Caki2 (cell line): ENCODE measurements at places on chromosomes 11 and 22. TPM values are rescaled to one million over a fixed set of nuclear protein-coding genes. Genes with fewer than 3 reads are reported as not detected.

GAB4 gene
- total RNA-seq, result not detected in 2 replicates

CAPRIN1 gene
- 67.4 and 79.4 TPM in 2 replicates for total RNA-seq

SEC14L6 gene
- total RNA-seq, result 28.2 and 51.2 TPM in 2 replicates

LRRC32 gene
- 0.46 and 1.3 TPM in 2 replicates for total RNA-seq

PLCB3 gene
- 16.5 and 18.6 TPM in 2 replicates for total RNA-seq

FOLR1 gene
- total RNA-seq, result 7.3 and 8.4 TPM in 2 replicates

LYVE1 gene
- total RNA-seq, result not detected in 2 replicates

SEPTIN5 gene
- 37.8 and 46.2 TPM in 2 replicates for total RNA-seq

GRCh38 chr22:19687561-19688300 is 26.6 kb upstream of the SEPTIN5 start:
- DNase-seq, result no peak

GRCh38 chr11:32113200-32113919 is 22.5 kb downstream of the RCN1 start:
- DNase-seq, result no peak

DNA sequence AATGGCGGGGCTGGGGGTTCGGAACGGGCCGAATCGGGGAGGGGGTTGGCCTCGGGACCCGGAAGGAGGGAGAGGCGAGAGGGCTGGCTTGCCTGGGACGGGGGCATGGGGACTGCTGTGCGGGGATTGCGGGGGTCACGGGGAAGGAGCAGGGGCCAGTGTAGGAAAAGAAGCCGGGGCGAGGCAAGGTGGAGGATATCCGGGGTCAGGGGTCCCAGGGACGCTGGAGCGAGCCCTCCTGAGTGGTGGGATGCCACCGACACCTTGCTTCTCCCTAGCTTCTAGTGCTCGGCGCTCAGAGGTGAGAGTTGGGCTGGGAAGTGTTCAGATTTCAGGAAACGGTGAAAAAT is 426 bp upstream of the GDPD5 start:
- DNase-seq, result no peak

- peak; percentile 42 for DNase-seq
Observed at GRCh38 chr11:10526974-10527918, 13.7 kb downstream of the RNF141 start.

- DNase-seq, result no peak
Observed at GRCh38 chr11:96524475-96524874, 134.7 kb downstream of the JRKL start.

- DNase-seq, result peak; percentile 30
Observed at GRCh38 chr11:115581871-115582639, 77.8 kb upstream of the CADM1 start.

DNA sequence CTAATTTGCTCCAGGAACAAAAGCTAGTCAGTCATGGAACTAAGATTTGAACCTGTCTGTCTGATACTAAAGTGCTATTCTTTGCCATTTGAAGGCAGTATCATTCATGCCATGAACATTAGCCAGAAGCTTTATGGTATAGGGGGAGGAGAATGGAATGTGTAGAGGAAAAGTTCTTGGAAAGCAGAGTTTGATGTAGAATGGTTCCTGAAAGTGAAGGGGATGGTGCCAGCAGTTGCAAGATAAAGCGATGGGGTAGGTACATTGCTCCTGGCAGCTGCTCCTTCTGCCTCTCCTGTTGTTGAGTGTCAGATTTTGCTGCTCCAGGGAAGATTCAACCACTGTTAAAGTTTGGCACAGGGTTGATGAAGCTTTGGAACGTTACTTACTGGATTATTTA is 53.4 kb downstream of the ARHGAP42 start:
- DNase-seq, result no peak

GRCh38 chr11:87295237-87295636 is 257.5 kb downstream of the TMEM135 start:
- no peak for DNase-seq

DNA sequence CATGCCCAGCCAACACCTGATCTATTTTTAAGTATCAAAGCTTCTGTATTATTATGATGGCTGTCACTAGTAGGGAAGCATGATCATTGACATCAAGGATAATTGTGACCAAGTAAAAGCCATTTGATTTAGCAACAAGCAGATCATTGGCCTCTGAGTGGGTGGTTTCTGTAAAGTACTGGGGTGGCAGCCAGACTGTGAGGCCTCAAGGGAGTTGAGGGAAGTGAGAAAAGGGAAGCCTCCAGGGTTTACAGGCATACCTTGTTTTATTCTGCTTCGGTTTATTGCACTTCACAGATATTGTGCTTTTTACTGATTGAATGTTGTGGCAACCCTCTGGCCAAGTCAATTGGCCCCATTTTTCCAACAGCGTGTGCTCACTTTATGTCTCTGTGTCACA is 60.1 kb downstream of the PRR5L start:
- no peak for DNase-seq

GRCh38 chr22:21624120-21624879 is 5.5 kb downstream of the YDJC start:
- DNase-seq, result no peak

GRCh38 chr22:28244757-28245156 is 325.7 kb upstream of the PITPNB start:
- DNase-seq, result no peak

GRCh38 chr11:26287067-26287518 is 44.8 kb upstream of the ANO3 start:
- DNase-seq, result no peak

GRCh38 chr11:129249351-129249750 is 57.2 kb upstream of the ARHGAP32 start:
- DNase-seq, result no peak

DNA sequence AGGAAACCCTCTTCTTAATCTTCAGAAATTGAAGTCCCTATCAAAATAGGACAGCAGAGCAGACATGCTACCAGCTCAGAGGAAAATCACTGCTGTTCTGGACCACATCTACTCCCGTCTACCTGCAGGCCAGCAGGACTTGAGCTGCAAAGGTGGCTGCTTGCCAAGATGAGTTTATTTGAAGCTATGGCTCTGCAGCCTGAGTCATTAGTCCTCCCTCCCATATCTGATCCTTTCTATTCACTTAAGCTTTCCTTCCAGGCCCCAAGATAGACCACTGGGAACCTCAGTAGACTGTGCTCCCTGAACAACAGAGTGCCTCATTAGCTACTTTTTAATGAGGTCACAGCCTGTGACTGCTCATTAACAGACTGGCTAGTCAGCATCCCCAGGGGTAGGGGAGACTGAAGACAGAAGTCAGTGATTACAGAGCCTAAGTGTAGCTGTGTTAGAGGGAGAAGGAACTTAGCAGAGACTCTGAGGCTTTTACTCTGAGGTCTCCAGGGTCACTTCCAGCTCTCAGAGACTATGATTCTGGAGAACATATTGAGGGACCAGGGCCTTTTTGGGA is 6.8 kb upstream of the OR10A2 start:
- DNase-seq, result no peak

DNA sequence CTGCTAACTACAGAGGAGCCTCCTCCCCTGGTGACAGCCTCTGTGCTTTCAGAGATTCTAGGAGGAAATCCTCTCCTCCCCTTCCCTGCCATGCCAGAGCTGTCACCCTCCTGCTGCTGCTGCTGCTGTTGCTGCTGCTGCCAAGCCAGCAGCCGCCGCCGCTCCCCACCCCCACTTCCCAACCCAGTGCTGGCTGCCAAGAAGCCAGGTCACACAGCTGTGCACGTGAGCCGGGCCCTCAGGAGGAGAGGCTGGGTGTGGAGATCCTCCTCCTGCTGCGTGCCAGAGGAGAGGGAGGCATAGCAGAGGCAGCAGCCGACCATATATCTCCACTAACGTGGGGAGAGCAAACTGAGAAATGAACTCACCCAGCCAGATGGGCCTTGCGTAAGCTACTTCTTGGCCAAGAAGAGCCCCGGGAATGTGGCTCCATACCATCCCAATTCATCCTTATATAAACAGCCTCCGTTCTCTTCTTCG is 12.4 kb downstream of the CRY2 start:
- DNase-seq, result peak; percentile 88

- DNase-seq, result peak; percentile 64
Observed at GRCh38 chr22:28911777-28912669, 28.7 kb downstream of the ZNRF3 start.

GRCh38 chr22:31618057-31618456 is 44.0 kb downstream of the PISD start:
- DNase-seq, result no peak

DNA sequence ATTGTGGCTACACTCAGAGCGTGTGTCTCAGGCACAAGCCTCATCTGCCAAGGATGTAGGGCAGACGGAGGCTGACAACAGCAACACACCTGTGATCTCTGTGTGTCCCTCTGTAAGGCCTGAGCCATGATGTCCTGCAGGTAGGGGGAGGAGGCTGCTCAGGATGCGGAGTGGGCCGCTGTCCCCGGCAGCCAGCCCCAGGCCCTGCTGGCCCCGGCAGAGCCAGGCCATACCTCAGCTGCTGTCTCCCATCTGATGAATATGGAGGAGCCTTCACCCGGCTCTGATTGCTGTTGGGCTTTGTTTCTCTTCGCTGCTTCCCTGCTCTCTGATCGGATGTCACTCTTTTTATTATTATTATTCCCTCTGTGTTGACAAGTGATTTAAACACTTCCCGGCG is 83.6 kb upstream of the NCAM1 start:
- no peak for DNase-seq

DNA sequence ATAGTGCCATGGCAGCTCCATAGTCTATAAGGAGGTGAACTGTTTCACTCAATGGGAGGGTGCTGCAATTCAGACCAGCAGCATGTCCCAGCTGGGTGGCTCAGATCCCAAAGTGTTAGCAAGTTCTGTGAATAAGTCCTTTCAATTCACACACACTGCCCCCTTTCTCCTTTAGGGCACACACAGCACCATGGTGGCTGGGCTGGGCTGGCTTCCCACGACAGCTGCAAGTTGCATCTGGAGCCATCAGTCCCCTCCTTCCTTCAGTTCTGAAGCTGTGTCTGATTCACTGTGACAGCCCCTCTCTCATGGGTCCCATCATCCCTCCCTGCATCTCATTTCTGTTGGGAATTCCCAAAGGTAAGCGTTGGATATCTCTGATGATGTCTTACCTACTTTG is 324.1 kb upstream of the NCAM1 start:
- DNase-seq, result no peak

- DNase-seq, result no peak
Observed at GRCh38 chr22:37245740-37246139, 1.7 kb upstream of the RAC2 start.

DNA sequence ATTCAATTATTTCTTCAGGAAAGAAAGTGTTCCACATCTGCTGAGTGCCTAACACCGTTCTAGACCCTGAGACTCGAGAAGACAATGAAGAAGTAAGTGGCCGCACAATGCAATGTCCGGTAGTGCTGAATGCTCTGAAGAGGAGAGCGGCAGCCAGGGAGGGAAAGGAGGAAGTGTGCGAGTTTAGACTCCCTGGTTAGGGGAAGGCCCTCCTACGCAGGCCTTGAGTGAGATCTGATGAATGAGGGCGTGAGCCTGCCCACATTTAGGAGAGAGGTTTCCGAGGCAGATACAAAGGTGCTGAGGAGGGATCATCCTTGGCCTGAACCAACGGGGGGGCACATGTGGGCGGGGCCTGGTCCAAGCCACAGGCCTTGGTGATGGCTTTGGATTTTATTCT is 558.6 kb downstream of the NTM start:
- no peak for DNase-seq
